Stomach (tissue), 19 donors: ENCODE measurements at places on chromosomes 6 and 20. TPM values are rescaled to one million over a fixed set of nuclear protein-coding genes. Genes with fewer than 3 reads are reported as not detected.

GRCh38 chr6:21556511-21556910 lies 37.0 kb upstream of the SOX4 start:
- no peaks in the 10 kb centered on the region for H3K27me3 ChIP-seq
- H3K36me3 ChIP-seq = no peaks in the 10 kb centered on the region
- no peak for DNase-seq
- no peak overlapping the region for H3K27ac ChIP-seq
- H3K4me1 ChIP-seq = no peaks in the 10 kb centered on the region

GRCh38 chr6:31683591-31683990 lies 2.7 kb upstream of the LY6G5C start:
- DNase-seq = peak; percentile 46
- H3K36me3 ChIP-seq = peaks cover 39% of the 10 kb centered on the region
- H3K27me3 ChIP-seq = no peaks in the 10 kb centered on the region
- peak overlapping the region; percentile 24 for H3K27ac ChIP-seq
- peak overlapping the region; percentile 38 for H3K4me3 ChIP-seq

DNA sequence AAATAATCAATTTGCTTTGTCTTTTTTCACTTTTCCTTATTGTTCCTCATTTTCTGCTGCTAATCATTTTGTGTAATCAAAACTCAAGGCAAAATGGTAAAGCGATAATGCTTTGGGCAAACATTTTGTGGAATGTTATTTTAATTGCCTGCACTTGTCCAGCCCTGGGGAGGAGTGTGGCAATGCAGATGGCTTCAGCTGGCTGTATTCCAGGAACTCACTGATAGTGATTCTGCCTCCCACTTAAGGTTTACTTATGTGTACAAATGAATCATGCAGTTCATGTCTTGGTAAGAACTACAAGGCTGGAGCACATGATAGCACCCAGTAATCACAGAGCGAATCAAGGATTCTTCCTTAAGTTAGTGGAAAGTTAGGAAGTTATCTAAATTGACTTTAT lies 107.8 kb downstream of the COL19A1 start:
- H3K4me1 ChIP-seq = no peaks in the 10 kb centered on the region
- H3K4me3 ChIP-seq = no peak overlapping the region
- H3K27ac ChIP-seq = no peak overlapping the region
- no peak for DNase-seq
- H3K36me3 ChIP-seq = no peaks in the 10 kb centered on the region

GRCh38 chr6:94498099-94498498 lies 1078.7 kb upstream of the EPHA7 start:
- no peak overlapping the region for H3K27ac ChIP-seq
- no peaks in the 10 kb centered on the region for H3K4me1 ChIP-seq
- H3K36me3 ChIP-seq = no peaks in the 10 kb centered on the region

DNA sequence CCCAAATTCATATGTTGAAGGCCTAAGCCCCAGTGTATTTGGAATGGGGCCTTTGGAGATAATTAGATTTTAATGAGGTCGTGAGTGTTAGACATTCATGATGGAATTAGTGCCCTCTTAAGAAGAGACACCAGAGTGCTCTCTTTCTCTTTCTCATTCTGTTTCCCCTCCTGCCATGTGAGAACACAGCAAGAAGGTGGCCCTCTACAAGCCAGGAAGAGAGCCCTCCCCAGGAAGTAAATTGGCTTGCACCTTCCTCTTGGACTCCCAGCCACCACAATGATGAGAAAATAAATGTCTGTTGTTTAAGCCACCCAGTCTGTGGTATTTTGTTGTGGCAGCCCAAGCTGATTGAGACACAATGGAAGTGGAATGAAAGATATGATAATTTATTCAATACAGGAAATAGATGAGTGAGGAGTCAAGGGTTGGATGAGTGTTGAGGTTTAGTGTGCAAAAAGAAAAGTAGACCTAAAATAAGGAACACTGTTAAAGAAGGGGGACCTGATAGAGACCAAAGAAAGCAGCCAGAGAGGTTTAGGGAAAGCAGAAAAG lies 25.9 kb upstream of the ATXN1 start:
- H3K4me3 ChIP-seq = no peak overlapping the region
- no peaks in the 10 kb centered on the region for H3K4me1 ChIP-seq
- no peak for DNase-seq
- no peaks in the 10 kb centered on the region for H3K27me3 ChIP-seq
- no peak overlapping the region for H3K27ac ChIP-seq

- peak overlapping the region; percentile 95 for H3K27ac ChIP-seq
- no peaks in the 10 kb centered on the region for H3K27me3 ChIP-seq
- H3K36me3 ChIP-seq = no peaks in the 10 kb centered on the region
- peaks cover 65% of the 10 kb centered on the region for H3K4me1 ChIP-seq
- H3K4me3 ChIP-seq = no peak overlapping the region
- peak; percentile 86 for DNase-seq
Observed at GRCh38 chr20:47360297-47361056, 4.0 kb upstream of the ZMYND8 start.

- H3K27ac ChIP-seq = no peak overlapping the region
- no peak for DNase-seq
- H3K4me3 ChIP-seq = no peak overlapping the region
- no peaks in the 10 kb centered on the region for H3K27me3 ChIP-seq
- no peaks in the 10 kb centered on the region for H3K4me1 ChIP-seq
Observed at GRCh38 chr6:40125680-40126394, 191.6 kb upstream of the MOCS1 start.

DNA sequence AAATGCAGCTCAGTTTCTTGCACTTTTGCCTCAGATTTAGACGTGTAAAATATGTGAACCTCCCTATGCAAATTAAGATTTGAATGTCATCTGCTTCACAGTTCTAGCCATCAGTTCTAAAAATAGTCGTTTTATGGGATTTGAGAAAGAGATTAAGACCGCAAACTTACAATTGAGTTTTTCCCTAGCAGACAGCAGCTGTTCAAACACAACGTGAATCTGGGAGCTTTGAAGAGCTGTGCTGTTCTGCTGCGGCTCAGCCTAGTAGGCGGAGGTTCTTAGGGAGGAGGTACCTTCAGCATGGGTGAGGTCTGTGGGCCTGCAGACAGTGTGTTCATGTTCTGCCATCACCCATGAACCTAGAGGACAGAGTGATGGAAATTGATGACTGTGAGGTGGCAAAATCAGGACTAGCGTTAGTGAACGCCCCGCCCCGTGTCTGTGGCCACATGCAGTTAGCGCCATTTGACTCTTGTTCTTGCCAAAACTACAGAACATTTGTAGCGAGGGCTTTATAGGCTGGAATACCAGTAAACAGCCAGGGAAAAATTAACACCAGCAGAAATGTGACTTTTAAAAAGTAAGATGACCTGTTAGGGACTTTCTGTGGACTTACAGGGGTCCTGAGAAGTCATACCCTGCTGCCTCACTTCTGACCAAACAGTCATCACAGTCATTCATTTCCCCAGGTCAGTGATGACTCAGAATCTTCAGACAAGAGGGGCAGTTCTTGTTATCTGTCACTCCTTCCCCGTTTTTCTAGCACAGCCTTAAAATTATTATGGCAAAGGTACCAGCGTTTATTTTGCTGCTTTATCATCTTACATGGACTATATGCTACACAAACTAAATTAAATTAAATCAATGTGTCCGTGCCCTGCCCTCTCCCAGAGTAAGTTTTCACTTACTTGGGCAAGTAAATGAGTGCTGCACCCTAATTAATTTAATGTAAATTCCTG lies 84.3 kb upstream of the TMEM181 start:
- H3K27me3 ChIP-seq = no peaks in the 10 kb centered on the region
- DNase-seq = peak; percentile 34
- peaks cover 8% of the 10 kb centered on the region for H3K36me3 ChIP-seq
- peak overlapping the region; percentile 44 for H3K27ac ChIP-seq
- peaks cover 5% of the 10 kb centered on the region for H3K4me1 ChIP-seq

- no peak for DNase-seq
- no peak overlapping the region for H3K4me3 ChIP-seq
- no peaks in the 10 kb centered on the region for H3K27me3 ChIP-seq
- no peak overlapping the region for H3K27ac ChIP-seq
- no peaks in the 10 kb centered on the region for H3K4me1 ChIP-seq
- no peaks in the 10 kb centered on the region for H3K36me3 ChIP-seq
Observed at GRCh38 chr20:60837173-60837770, 414.8 kb upstream of the CDH4 start.

GRCh38 chr20:3235666-3236324 lies 3.2 kb downstream of the SLC4A11 start:
- peaks cover 27% of the 10 kb centered on the region for H3K4me1 ChIP-seq
- no peaks in the 10 kb centered on the region for H3K27me3 ChIP-seq
- no peaks in the 10 kb centered on the region for H3K36me3 ChIP-seq
- H3K27ac ChIP-seq = no peak overlapping the region
- no peak for DNase-seq

DNA sequence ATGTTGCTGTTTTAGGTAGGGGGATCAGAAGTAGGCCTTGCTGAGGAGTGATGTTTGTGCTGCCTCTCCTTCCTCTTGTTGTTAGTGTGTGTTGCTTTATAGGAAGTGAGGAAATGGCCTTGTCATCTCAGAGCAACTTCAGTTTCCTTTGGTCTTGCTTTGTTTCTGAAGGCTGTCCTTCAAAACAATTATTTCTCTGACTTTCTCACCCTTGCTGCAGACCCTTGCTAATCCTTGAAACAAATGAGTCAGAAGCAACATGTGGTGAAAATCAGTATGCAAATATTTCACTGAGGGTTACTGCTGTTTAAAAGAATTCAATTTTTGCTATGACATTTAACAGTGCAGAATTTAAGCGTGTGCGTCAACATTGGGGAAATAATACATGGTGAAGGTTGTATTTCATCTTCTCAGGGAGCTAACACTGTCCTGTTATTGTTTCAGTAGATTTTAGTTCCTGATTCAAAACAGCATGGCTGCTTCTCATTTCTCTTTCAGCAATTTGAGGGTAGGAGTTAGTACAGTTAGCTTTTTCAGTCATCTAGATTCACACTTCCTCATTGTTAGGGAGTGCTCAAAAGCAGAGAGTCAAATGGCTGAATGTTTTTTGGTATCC lies 13.8 kb downstream of the RNF144B start:
- no peak overlapping the region for H3K4me3 ChIP-seq
- no peaks in the 10 kb centered on the region for H3K27me3 ChIP-seq
- H3K36me3 ChIP-seq = no peaks in the 10 kb centered on the region
- no peak for DNase-seq

GRCh38 chr6:149922642-149923326 lies at the start of gene RAET1G:
Gene RAET1G (minus strand): TSS chr6:149923121. CDS start chr6:149923010, 111 bp downstream.
- peaks cover 31% of the 10 kb centered on the region for H3K4me1 ChIP-seq
- peak; percentile 96 for DNase-seq
- peaks cover 48% of the 10 kb centered on the region for H3K27me3 ChIP-seq
- H3K27ac ChIP-seq = no peak within 1 kb of the TSS
- peak within 1 kb of the TSS; percentile 58 for H3K4me3 ChIP-seq

DNA sequence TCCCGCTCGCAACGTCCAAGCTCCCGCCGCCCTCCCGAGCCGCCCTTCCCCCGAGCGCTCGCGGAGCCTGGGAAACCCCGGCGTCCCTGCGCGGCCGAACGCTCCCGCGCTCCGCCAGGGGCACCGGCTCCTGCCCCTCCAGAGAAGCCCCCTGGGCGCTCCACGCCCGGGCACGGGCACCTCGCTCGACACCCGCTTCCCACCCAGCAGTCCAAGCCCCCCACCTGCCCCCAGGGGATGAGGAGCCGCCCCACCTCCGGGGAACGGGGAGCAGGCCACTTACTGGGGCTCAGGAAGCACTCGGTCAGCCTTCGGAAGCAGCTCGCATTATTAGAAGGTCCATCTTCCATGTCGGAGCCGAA lies 1.4 kb downstream of the PDE10A start:
- peak overlapping the region; percentile 57 for H3K4me3 ChIP-seq
- H3K27me3 ChIP-seq = peaks cover 58% of the 10 kb centered on the region
- peaks cover 49% of the 10 kb centered on the region for H3K4me1 ChIP-seq
- H3K27ac ChIP-seq = peak overlapping the region; percentile 62
- DNase-seq = no peak
- H3K36me3 ChIP-seq = no peaks in the 10 kb centered on the region

- H3K27ac ChIP-seq = no peak overlapping the region
- H3K27me3 ChIP-seq = no peaks in the 10 kb centered on the region
- DNase-seq = no peak
Observed at GRCh38 chr6:63368347-63368746, 48.6 kb upstream of the LGSN start.

DNA sequence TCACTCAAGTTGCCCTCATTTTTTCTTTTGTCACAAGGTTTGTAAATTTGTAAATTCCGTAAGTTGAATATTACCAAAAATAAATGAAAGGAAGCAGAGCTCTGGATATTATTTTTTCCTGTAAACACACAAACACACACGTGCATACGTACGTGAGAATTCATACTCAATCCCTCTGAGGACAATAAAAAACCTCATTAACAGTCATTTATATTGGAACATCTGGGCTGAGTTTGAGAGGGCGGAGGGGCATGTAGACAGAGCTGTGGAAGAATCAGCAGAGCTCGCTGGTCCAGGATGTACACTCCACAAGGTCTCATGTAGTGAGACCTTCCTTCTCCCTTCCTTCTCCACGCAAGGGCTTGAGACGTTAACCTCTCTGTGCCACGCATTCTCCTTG lies 24.2 kb upstream of the DOK5 start:
- H3K27me3 ChIP-seq = no peaks in the 10 kb centered on the region
- no peaks in the 10 kb centered on the region for H3K4me1 ChIP-seq
- no peak for DNase-seq
- no peak overlapping the region for H3K27ac ChIP-seq
- no peaks in the 10 kb centered on the region for H3K36me3 ChIP-seq
- no peak overlapping the region for H3K4me3 ChIP-seq

The AVP gene
- total RNA-seq = not detected

The RWDD2A gene
- 1.2 TPM for total RNA-seq

The PGBD1 gene
- total RNA-seq = 5.1 TPM
